ENCODE measurements at places on chromosomes 13 and 19.

GRCh38 chr19:17755443-17755890 lies 4.2 kb downstream of the FCHO1 start:
- DNase-seq: no peak

- DNase-seq: no peak
These were observed 3.7 kb downstream of the ATP8B3 start for GRCh38 chr19:1808395-1808731.

- DNase-seq: no peak
These were observed 6.9 kb upstream of the OVOL3 start for GRCh38 chr19:36103842-36104552.

GRCh38 chr13:79939689-79940088 lies 401.2 kb downstream of the SPRY2 start:
- no peak for DNase-seq

DNA sequence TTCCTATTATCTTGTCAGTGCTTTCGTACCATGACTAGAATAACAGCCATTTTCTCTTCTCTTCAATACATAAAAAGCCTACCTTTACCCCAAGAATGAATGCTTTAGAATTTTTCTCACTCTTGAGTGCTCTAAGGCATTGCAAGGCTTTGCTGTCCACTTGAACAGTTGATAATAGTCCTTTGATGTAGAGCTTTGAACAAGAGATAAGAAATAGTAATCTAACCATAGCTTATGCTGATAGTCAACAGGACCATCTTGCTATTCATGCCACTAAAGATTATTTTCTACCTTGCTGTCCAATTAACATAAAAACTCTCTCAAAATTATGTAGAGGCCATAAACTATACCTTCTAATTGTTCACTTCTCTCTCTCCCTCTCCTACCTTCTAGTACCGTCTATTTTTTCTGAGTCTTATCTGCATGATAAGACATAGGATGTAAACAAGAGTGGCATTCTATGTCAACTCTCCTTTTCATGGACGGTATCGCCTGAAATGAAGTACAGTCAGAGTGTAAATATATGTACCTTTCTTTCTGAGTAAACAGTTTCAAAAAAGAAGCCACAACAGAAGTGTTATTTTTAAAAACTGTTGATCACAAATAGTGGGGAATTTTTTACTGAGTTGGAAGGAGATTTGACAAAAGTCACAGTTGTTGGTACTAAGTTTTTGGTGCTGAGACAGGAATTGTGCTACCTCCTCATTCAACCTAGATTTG lies 297.9 kb downstream of the NDFIP2 start:
- no peak for DNase-seq

- no peak for DNase-seq
These were observed 44.7 kb upstream of the ZNF30 start for GRCh38 chr19:34881982-34882381.

- DNase-seq: no peak
These were observed 15.0 kb downstream of the LRP3 start for GRCh38 chr19:33208904-33209849.

DNA sequence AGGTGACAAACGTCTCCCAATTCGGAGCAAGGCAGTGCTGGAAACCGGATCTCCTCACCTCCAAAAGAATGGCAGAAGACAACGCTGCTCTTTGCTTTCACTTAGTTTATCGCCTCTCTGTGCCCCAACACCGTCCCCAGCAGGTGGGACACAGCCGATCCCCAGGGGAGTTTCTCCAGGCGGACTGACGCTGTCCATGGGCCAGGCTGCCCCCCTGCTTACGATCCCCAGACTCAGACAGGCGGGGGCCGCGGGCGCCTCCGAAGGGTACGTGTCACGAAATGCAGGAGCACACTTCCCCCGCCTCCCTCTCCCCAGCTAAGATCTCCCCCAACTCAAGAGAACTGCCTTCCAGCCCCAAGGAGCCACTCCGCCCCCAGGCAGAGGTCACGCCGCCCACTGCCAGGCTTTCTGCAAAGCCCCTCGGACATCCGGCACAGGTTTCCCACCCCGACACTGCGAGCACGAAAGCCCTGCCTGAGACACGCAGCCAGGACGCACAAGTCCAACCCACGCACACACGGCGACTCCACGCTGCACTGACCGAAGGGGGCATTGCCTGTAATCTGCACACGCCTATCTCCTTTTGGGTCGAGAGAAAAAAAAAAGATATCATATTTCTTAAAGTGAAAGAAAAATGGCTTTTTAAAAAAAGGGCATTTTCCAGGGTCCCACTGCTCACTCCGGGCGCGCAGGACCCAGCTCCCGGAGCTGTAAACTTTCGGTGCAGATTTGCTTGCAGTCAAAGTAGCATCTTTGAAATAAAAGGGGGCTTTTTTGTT lies 2.0 kb downstream of the SPRY2 start:
- no peak for DNase-seq

DNA sequence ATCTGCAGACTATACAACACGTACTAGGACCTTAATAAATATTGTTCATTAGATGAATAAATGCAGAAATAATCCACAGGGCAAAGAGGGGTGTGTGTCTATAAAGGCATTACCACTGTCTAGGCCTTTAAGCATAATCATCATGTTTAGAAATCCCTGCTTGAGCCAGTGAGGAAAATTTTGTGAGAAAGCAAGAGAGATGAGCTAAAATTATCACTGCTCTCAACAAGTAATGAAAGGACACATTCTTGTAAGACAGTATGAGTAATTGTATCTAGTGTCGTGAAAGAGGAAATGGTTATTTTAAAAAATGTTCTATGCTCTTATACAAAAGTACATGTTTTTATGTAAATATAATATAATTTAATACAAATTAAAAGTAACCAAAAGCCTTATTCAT lies 1699.4 kb downstream of the PCDH9 start:
- DNase-seq: no peak

DNA sequence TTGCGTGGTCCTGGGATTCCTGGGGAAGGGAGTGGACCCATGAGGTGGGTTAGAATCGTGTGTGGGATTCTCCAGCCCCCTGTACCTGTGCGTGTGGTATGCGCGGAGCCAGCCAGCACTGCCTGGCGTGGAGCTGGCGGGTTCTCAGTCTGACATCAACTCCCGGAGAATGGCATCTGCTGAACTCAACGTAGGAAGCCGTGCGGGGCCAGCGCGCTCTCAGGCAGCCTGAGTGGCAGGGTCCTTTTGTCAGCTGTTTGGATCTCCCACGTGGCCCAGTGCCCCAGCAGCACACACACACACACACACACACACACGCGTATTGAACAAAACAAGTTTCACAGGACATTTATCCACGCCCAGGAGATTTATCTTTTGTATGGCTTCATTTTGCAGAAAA lies 28.1 kb downstream of the ATP4B start:
- no peak for DNase-seq

GRCh38 chr13:111373486-111373885 lies 53.0 kb downstream of the TEX29 start:
- DNase-seq: no peak

GRCh38 chr19:31340042-31341025 lies 8.9 kb downstream of the TSHZ3 start:
- no peak for DNase-seq

- no peak for DNase-seq
These were observed 63.0 kb downstream of the RFX2 start for GRCh38 chr19:6047256-6047655.

DNA sequence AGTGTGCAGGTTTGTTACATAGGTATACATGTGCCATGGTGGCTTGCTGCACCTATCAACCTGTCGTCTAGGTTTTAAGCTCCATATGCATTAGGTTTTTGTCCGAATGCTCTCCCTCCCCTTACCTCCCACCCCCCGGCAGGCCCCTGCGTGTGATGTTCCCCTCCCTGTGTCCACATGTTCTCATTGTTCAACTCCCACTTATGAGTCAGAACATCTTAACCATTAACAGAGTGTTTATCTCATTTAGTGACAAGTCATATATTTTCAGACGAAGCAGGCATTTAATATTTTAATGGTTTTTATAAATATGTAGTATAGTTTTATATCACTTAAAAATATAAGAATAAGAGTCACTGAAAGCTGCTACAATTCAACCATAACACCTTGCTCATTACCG lies 780.5 kb upstream of the ARGLU1 start:
- no peak for DNase-seq

DNA sequence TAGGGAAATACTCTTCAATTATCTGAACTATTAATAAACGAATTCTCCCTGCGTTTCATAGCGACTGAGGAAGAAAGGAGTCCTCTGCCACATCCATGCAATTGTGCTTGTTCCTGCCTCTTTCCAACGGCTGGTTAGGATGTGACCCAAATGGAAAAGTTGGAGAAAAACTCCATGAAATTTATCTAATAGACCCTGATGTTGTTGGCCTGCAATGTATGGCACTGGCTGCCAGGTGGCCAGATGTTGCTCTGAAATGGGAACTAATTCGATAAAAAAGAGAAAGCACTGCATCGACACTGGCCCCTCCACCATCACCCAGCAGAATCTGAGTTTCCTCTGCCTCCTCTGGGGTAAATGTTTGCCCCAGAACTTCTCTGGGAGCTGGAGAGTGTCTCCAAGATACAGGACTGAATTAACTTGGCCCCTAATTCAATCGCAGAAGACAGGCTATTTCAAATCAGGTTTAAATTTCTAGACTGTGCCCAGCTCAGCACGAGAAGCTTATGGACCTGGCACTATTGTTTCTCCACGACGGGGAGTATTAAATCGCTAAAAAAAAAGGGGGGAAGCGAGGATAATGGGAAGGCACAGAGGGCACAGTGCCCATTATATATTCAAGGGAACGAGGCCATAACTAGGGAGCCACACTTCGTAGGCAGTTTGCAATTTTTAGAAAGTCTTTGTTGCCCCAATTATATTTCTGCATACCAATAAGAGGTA lies 103.9 kb downstream of the ZIC5 start:
- no peak for DNase-seq

DNA sequence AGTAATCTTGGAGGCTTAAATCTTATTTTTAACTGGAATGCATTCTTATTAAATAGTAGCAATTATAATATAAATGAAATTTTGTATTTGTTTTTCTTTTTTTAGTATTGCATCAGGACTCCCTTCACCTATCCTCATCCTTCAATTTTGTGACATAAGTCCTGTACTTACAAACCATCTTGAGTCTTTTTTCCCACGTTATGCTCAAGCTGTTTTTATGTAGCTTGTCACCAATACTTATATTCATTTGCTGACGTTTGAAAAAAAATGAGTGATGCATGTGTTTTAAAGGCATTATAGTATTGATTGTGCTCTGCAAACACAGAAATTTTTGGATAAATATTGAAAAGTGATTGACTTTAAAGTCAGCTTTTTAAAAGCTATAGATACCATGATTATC lies 888 bp downstream of the GPR18 start:
- no peak for DNase-seq

GRCh38 chr13:69565334-69565733 lies 542.3 kb upstream of the ATXN8OS start:
- DNase-seq: no peak

DNA sequence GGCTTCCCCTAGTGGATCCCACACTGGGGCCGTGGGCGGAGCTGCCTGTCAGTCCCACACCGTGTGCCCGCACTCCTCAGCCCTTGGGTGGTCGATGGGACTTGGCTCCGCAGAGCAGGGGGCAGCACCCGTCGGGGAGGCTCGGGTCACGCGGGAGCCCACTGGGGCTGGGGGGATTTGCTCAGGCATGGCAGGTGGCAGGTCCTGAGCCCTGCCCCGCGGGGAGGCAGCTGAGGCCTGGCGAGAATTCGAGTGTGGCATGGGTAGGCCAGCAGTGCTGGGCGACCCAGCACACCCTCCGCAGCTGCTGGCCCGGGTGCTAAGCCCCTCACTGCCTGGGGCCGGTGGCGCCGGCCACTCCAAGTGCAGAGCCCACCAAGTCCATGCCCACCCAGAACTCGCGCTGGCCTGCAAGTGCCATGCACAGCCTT lies 481.7 kb upstream of the PRR20A start:
- no peak for DNase-seq

- DNase-seq: no peak
These were observed 58.0 kb downstream of the ZNF823 start for GRCh38 chr19:11680689-11681302.

- no peak for DNase-seq
These were observed 61.5 kb downstream of the B3GLCT start for GRCh38 chr13:31261241-31261640.

DNA sequence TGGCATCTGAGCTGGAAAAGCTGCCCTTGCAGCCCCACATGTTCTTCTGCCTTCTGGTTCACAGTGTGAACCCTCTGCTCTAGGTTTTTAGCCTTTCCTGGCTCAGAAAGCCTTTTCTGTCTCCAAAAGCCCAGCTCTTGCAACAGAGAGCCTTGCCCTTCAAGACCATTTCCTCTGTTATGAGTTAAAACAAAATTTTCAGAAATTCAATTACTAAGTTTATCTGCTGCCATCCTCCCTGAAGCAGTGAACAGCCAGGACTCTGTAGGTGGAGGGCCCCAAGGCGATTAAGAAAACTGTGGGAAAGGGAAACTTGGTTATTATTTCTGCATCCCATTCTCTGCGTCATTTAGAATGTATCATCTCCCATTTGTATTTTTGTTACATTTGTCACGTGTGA lies 18.8 kb downstream of the FAM124A start:
- DNase-seq: no peak

- no peak for DNase-seq
These were observed 577.8 kb upstream of the SLITRK5 start for GRCh38 chr13:87093399-87093798.

- no peak for DNase-seq
These were observed 73.3 kb downstream of the KLF2 start for GRCh38 chr19:16397791-16398529.

DNA sequence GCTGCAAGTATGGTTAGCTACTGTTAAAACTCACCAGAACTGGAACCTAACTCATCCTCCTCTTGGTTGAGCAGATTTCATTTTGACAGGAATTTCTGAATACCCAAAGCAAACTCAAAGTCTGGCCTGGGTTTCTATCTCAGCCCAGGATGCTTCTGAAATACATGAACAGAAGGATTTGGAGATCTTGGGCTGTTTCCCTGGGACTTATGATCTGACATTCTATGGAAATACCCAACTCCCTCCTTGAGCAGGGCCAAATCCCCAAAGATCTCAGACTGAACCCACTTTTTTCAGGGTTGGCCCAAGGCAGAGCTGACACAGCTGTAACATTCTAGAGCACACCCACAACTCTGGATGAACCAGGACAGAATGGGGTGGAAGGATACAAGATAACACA lies 1.1 kb upstream of the ITM2B start:
- DNase-seq: no peak

GRCh38 chr19:17915940-17916593 lies 16.7 kb upstream of the CCDC124 start:
- no peak for DNase-seq

GRCh38 chr19:28307487-28307886 lies 905.5 kb downstream of the UQCRFS1 start:
- no peak for DNase-seq

GRCh38 chr19:32824916-32825608 lies 44.5 kb downstream of the SLC7A9 start:
- DNase-seq: no peak

GRCh38 chr19:28409859-28410258 lies 803.1 kb downstream of the UQCRFS1 start:
- no peak for DNase-seq

GRCh38 chr13:95298971-95299621 lies 2.2 kb downstream of the ABCC4 start:
- DNase-seq: no peak

Data from stimulated activated CD8-positive, alpha-beta memory T cell treated with anti-CD3 and anti-CD28 coated beads, Interleukin-4, amount 100 ng/mL, for 1 hour (primary cell).